Panc1 (cell line): ENCODE measurements at places on chromosomes 1 and 21. TPM values are rescaled to one million over a fixed set of nuclear protein-coding genes. Genes with fewer than 3 reads are reported as not detected.

The RNF186 gene
- not detected for total RNA-seq

GRCh38 chr1:44034976-44035716, 3.9 kb upstream of the SLC6A9 start:
- no peak overlapping the region for H3K4me3 ChIP-seq
- H3K27ac ChIP-seq = no peak overlapping the region

DNA sequence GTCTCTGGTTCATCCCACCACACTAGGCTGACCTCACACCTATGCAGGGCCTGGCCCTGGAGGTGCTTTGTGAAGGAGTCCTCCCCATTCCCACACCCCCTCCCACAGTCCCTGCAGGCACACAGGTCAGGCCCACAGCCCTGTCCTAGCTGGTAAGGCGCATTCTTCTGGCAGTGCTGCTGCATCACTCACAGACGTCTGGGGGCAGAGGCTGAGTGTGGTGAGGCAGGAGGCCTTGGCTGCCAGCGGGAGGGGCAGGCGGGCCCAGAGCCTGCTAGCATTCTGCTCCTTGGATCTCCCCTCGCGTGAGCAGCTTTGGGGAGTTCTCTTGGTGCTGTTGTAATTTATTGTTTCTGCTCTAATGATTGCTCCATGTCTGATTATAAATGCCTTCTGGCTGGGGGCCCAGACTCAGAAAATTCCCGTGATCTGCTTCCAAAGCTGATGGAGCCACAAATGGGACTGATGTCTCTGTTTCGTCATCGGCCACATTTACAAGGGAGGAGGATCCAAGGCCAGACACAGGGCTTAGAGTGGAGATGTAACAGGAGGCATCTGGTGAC, 62.9 kb downstream of the TRABD2B start:
- no peaks in the 10 kb centered on the region; the same call in 1 of the 2 replicates for H3K27me3 ChIP-seq
- no peak overlapping the region for H3K27ac ChIP-seq
- DNase-seq = no peak
- no peaks in the 10 kb centered on the region for H3K36me3 ChIP-seq
- H3K4me1 ChIP-seq = no peaks in the 10 kb centered on the region

GRCh38 chr1:202671399-202671798, 38.9 kb downstream of the SYT2 start:
- no peak overlapping the region for H3K4me3 ChIP-seq
- H3K27me3 ChIP-seq = no peaks in the 10 kb centered on the region
- no peak for DNase-seq
- H3K36me3 ChIP-seq = no peaks in the 10 kb centered on the region
- H3K4me1 ChIP-seq = no peaks in the 10 kb centered on the region

- no peak overlapping the region for H3K27ac ChIP-seq
- H3K36me3 ChIP-seq = no peaks in the 10 kb centered on the region
- no peak for DNase-seq
- no peaks in the 10 kb centered on the region for H3K4me1 ChIP-seq
- H3K4me3 ChIP-seq = no peak overlapping the region
These were observed 245.9 kb upstream of the SGIP1 start for GRCh38 chr1:66288048-66288447.

The PCP4L1 gene
- total RNA-seq = not detected

- no peak for DNase-seq
- no peak overlapping the region for H3K27ac ChIP-seq
- H3K4me1 ChIP-seq = peaks cover 7% of the 10 kb centered on the region; the same call in 1 of the 2 replicates
- no peaks in the 10 kb centered on the region for H3K36me3 ChIP-seq
- no peaks in the 10 kb centered on the region for H3K27me3 ChIP-seq
These were observed 28.2 kb upstream of the TMEM54 start for GRCh38 chr1:32929366-32929765.

DNA sequence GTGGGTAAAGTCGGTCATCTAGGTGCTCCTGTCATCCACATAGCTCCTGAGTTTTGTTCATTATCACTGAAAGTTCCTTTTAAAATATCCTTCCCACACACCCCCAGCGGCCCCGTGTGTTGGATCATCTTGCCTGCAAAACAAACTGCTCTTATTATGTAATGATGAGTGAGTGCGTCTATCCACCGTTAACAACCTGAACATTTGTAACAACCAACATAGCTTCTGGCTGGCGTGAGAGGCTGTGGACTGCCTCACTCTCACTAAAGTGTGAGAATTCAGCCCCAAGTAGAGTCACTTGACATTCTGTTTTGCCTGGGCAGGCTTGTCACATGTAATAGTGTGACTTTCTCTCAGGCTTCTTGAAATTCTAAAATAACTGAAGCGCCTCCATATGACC, 14.5 kb upstream of the KCNA2 start:
- no peak overlapping the region for H3K27ac ChIP-seq
- H3K4me1 ChIP-seq = 0 out of 2 replicates have a peak, but pooled peaks cover 4% of the 10 kb centered on the region
- no peaks in the 10 kb centered on the region for H3K36me3 ChIP-seq
- no peak for DNase-seq

GRCh38 chr1:89191314-89191713, 7.4 kb downstream of the GBP4 start:
- no peak for DNase-seq
- no peak overlapping the region for H3K27ac ChIP-seq
- H3K27me3 ChIP-seq = no peaks in the 10 kb centered on the region; the same call in 1 of the 2 replicates
- no peaks in the 10 kb centered on the region for H3K36me3 ChIP-seq
- no peaks in the 10 kb centered on the region for H3K4me1 ChIP-seq

The LAX1 gene
- total RNA-seq = not detected

The COL11A1 gene
- 106 TPM for total RNA-seq

DNA sequence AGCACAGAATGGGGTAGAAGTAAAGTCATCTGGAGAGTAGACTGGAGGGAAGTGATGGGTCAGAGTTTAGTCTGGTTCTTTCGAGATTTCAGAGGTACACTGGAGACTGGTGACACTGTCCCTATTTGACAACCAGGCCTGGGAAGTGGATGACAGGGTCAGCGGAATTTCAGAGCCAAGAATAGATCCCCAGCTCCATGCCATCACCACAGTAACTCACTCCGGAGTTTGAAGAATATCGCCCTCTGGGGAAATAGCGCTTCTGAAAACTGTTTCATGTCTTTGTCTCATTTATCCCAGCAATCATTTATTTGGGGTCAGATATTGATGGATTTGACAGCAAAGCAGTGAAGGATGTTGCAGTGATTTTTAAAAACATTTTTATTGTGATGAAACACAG, 7.6 kb upstream of the NFASC start:
- no peaks in the 10 kb centered on the region; the same call in 1 of the 2 replicates for H3K27me3 ChIP-seq
- no peak overlapping the region for H3K4me3 ChIP-seq
- no peaks in the 10 kb centered on the region for H3K36me3 ChIP-seq
- H3K4me1 ChIP-seq = no peaks in the 10 kb centered on the region
- H3K27ac ChIP-seq = no peak overlapping the region

- no peak overlapping the region for H3K27ac ChIP-seq
- no peak overlapping the region for H3K4me3 ChIP-seq
- no peak for DNase-seq
- H3K36me3 ChIP-seq = no peaks in the 10 kb centered on the region
These were observed 60.6 kb downstream of the SDCCAG8 start for GRCh38 chr1:243316366-243316989.

The FCRL6 gene
- not detected for total RNA-seq

The C4BPB gene
- total RNA-seq = 0.62 TPM

The TGFBR3 gene
- total RNA-seq = 14.5 TPM

- no peaks in the 10 kb centered on the region for H3K4me1 ChIP-seq
- no peaks in the 10 kb centered on the region for H3K27me3 ChIP-seq
- no peaks in the 10 kb centered on the region for H3K36me3 ChIP-seq
These were observed 33.6 kb upstream of the CD34 start for GRCh38 chr1:207944571-207944970.

DNA sequence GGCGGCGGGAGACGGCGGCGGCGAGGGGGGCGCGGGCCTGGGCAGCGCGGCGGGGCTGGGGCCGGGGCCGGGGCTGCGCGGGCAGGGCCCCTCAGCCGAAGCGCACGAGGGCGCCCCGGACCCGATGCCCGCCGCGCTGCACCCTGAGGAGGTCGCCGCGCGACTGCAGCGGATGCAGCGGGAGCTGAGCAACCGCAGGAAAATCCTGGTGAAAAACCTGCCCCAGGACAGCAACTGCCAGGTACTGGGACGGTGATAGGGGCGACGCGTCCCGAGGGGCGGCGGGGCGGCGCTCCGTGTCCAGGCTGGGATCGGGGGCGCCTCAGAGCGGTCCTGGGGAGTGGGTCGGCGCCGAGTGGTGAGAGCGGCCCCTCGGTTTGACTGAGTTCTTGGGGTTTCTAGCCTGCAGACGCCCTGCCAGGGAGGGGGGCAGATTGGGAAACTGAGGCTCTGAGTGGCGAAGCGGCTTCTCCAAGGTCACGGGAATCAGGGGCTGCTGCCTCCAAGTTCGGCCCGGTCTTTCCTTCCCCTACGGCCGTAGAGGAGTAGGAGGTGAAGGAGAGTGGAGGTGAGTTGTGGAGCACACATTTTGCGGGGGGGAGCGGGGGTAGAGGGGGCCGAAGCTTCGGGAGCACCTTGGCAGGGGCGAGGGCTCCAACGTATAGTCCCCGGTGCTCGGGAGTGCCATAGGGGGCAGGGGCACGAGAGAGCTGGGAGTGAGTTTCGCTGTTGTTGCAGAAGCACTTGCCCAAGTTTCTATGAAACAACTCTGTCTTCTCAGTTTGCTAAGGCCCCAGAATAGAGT, 508 bp downstream of the RAVER2 start:
- H3K36me3 ChIP-seq = no peaks in the 10 kb centered on the region; the same call in 1 of the 2 replicates
- H3K27me3 ChIP-seq = no peaks in the 10 kb centered on the region
- peaks cover 23% of the 10 kb centered on the region for H3K4me1 ChIP-seq
- peak overlapping the region; percentile 65 for H3K4me3 ChIP-seq
- no peak for DNase-seq

The ABCA4 gene
- 1.5 TPM for total RNA-seq

The TRIM33 gene
- 22.2 TPM for total RNA-seq

The PDPN gene
- 0.28 TPM for total RNA-seq

GRCh38 chr1:235012436-235013210, 116.0 kb downstream of the TOMM20 start:
- H3K27ac ChIP-seq = peak overlapping the region; percentile 74
- no peaks in the 10 kb centered on the region for H3K36me3 ChIP-seq
- no peak overlapping the region for H3K4me3 ChIP-seq

DNA sequence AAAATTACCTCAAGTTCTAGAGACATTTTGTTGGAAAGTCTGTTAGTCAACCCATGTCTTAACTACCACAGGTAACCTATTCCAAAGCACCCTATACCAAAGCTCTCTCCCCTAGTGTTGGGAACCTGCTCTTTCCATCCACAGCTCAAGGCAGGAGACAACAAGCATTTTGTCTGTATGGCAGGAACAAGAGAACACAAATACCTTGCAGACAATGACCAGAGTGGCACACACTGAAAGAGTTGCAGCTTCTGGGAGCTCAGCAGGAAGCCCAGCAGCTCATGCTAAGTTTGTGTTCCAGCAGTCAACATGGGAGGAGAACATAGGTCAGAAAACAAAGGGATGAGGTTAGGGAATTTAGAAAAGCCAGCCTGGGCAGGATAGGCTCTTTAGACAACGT, 300.8 kb downstream of the HHIPL2 start:
- H3K4me3 ChIP-seq = no peak overlapping the region
- H3K27ac ChIP-seq = no peak overlapping the region
- H3K36me3 ChIP-seq = no peaks in the 10 kb centered on the region
- no peaks in the 10 kb centered on the region for H3K27me3 ChIP-seq

DNA sequence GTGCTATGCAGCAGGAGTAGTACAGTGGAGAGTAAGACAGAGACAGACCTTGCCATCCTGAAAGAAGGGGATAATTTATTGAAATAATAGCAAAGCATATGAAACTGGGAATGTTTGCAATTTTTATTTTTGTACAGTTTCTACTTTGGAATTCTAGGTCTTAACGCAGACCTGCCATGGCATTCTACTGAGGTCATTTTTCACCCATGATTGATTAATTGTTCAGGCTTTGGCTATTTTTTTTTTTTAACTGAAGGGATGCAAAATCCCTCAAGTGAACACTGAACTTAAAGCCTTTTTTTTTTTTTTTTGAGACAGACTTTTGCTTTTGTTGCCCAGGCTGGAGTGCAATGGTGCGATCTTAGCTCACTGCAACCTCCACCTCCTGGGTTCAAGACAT, 27.1 kb downstream of the MTF2 start:
- H3K27me3 ChIP-seq = no peaks in the 10 kb centered on the region
- no peak overlapping the region for H3K27ac ChIP-seq
- no peaks in the 10 kb centered on the region; the same call in 1 of the 2 replicates for H3K36me3 ChIP-seq
- no peak overlapping the region for H3K4me3 ChIP-seq
- no peak for DNase-seq
- H3K4me1 ChIP-seq = no peaks in the 10 kb centered on the region

The SLC45A3 gene
- total RNA-seq = 3.0 TPM

The LCE3B gene
- total RNA-seq = not detected

DNA sequence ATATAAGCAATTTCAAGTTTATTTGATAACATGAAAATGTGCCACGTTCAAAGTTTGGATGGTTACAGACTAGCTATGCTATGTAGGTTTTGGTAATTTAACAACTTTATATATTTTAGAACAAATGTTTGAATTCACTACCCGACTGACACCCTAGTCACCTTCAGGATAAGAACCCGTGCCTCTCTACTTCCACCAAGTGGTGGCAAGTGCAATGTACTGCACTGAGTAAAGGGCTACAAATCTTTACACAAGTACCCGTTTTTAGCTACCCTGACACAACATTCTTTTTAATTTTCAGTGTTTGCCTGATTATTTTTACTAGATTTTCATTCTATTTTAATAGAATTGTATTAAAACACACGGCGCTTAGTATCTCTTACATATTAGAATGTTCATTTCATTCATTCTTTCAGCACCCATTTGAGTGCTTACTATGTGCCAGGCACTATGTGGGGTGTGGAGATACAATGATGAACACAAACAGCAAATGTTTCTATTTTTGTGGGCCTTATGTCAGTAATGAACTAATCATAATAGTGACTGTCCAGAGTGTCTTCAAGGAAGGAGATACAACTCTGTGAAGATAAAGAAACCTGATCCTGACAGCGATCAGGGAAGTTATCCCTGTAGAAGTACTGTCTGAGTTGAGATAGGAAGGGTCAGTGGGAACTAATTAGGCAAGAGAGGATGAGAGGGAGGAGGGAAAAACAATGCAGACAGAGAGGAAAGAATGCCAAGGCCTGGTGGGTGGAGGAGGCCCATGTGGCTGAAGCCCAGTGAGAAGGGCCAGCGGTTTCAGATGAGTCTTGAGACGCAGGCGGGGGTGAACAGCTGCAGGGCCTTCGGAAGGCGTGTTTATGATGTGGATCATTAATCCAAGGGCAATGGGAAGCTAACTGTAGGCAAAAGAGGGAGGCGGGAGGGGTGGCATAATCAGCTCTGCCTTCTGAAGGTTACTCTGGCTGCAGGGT, 3.8 kb downstream of the LCA5L start:
- peaks cover 5% of the 10 kb centered on the region for H3K4me1 ChIP-seq
- H3K4me3 ChIP-seq = no peak overlapping the region
- no peaks in the 10 kb centered on the region for H3K27me3 ChIP-seq
